ENCODE measurements at places on chromosomes 4 and X. TPM values are rescaled to one million over a fixed set of nuclear protein-coding genes. Genes with fewer than 3 reads are reported as not detected.

DNA sequence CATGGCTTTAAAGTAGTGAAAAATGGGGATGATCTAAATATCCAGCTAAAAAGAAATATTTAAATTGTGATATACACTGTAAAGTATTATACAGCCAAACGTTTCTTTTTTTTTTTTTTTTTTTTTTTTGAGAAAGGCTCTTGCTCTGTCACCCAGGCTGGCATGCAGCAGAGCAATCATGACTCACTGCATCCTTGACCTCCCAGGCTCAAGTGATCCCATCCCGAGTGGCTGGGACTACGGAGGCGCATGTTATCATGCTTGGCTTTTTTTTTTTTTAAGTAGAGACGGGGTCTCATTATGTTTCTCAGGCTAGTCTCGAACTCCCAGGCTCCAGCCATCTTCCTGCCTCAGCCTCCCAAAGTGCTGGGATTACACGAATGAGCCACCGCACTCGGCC, 17.1 kb downstream of the SMIM14 start:
- DNase-seq: no peak

GRCh38 chr4:158599765-158600498, 71.8 kb downstream of the C4orf46 start:
- no peak for DNase-seq

DNA sequence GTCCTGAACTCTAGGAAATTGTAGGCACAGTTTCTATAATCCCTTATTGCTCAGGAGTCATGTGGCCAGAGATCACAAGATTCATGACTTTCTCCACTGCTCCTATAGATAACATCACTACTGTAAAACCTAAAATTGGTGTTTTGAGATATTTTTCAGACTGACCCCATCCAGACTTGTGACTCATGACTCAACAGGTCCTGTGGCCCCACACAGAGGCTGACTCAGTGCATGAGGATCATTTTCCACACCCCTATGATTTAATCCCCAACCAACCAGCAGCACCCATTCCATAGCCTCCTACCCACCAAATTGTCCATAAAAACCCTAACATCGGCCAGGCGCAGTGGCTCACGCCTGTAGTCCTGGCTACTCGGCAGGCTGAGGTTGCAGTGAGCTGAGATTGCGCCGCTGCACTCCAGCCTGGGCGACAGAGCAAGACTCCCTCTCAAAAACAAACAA, 13.2 kb upstream of the XIAP start:
- no peak for DNase-seq

The GPR82 gene
- polyA plus RNA-seq: 0.25 TPM

DNA sequence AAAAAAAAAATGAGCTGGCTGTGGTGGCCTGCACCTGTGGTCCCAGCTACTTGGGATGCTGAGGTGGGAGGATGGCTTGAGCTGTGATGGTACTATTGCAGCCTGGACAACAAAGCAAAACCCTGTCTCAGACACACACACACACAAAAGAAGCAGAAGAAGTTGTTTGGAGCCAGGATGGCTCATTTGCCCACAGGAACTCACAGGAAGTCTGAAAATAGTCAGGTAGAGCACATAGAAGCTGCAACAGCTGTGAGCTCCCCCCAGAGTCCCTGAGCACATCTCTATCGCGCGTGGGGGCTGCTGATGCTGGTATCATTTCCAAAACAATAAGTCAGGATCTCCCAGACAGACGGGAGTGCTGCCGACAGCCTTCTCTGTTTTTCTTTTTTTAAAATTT, 13.4 kb upstream of the DHRSX start:
- no peak for DNase-seq

- DNase-seq: no peak
Measured at GRCh38 chr4:87076690-87077358, 142.0 kb downstream of the AFF1 start.

DNA sequence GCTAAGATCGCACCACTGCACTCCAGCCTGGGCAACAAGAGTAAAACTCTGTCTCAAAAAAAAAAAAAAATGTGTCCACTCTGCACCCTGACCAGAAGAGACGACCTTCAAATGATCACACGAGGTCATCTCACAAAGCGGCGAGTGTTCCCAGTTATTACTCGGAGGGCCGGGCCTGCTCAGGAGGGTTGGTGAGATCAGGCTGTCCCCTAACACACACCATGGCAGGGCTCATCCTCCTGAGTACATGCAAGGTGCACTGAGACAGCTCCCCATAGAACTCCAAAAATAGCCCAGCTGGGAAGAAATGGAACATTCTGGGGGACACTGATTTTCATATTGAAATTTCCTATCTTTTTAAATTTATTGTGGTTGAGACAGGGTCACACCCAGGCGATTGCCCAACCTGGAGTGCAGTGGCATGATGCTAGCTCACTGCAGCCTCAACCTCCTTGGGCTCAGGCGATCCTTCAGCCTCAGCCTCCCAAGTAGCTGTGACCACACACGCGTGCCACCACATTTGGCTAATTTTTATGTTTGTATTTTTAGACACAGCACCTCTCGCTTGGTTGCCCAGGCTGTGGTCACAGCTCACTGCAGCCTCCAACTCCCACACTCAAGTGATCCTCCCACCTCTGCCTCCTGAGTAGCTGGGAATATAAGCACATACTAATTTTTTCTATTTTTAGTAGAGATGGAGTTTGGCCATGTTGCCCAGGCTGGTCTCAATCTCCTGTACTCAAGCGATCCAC, 51.5 kb downstream of the DHRSX start:
- no peak for DNase-seq

- DNase-seq: no peak
Measured at GRCh38 chrX:51891821-51892551, 1.4 kb upstream of the MAGED1 start.
